A549 treated with ZK216348 at 1 μM for 4 hours (cell line): ENCODE measurements at places on chromosomes 11 and 22. TPM values are rescaled to one million over a fixed set of nuclear protein-coding genes. Genes with fewer than 3 reads are reported as not detected.

Gene C1QTNF4
- total RNA-seq, result 0.23 TPM in 1 of 5 replicates, not detected in the others

Gene ZNF280B
- 0.74 to 1.9 TPM (median 1.5 TPM) in 5 replicates for total RNA-seq

Gene THRSP
- total RNA-seq, result not detected in 5 replicates

Gene KRTAP5-11
- total RNA-seq, result not detected in 5 replicates

Gene ISX
- total RNA-seq, result not detected in 5 replicates

Gene PARVB
- total RNA-seq, result 32.2 to 42.7 TPM (median 38.5 TPM) in 5 replicates

Gene IGLL1
- not detected in 5 replicates for total RNA-seq

Gene GNAZ
- 1.8 to 3.3 TPM (median 2.7 TPM) in 5 replicates for total RNA-seq

Gene MMP8
- not detected in 5 replicates for total RNA-seq

Gene CAPN5
- 5.6 to 12.4 TPM (median 8.7 TPM) in 5 replicates for total RNA-seq

Gene RAC2
- 0.19 to 0.22 TPM in 2 of 5 replicates, not detected in the others for total RNA-seq

Gene TST
- total RNA-seq, result 34.3 to 66.5 TPM (median 58.4 TPM) in 5 replicates

Gene SERHL2
- 0.14 to 0.27 TPM (median 0.26 TPM) in 3 of 5 replicates, not detected in the others for total RNA-seq

Gene CELSR1
- total RNA-seq, result 17.2 to 31.0 TPM (median 28.1 TPM) in 5 replicates

Gene TEX12
- total RNA-seq, result not detected in 5 replicates

Gene SIAE
- total RNA-seq, result 12.0 to 16.3 TPM (median 13.1 TPM) in 5 replicates

Gene AAMDC
- total RNA-seq, result 26.6 to 37.2 TPM (median 26.9 TPM) in 5 replicates

Gene CHRNA10
- total RNA-seq, result 0.55 to 1.9 TPM (median 0.93 TPM) in 5 replicates

Gene H19
- total RNA-seq, result 6.6 to 16.7 TPM (median 12.0 TPM) in 5 replicates

Gene GCAT
- 2.7 to 3.4 TPM (median 3.0 TPM) in 5 replicates for total RNA-seq

Gene MCHR1
- total RNA-seq, result not detected in 5 replicates

Gene ANO1
- total RNA-seq, result 1.4 to 3.0 TPM (median 1.7 TPM) in 5 replicates

Gene PARVG
- total RNA-seq, result not detected in 5 replicates

Gene KCTD14
- total RNA-seq, result 1.3 to 2.1 TPM (median 1.7 TPM) in 5 replicates

Gene ADM2
- 0.27 to 0.84 TPM (median 0.69 TPM) in 5 replicates for total RNA-seq

Gene SCGB1D2
- total RNA-seq, result not detected in 5 replicates

Gene SEC14L2
- total RNA-seq, result 32.9 to 67.2 TPM (median 52.6 TPM) in 5 replicates

Gene C11orf65
- 0.15 to 0.93 TPM (median 0.36 TPM) in 3 of 5 replicates, not detected in the others for total RNA-seq
